ENCODE measurements at places on chromosomes 5 and 9.

DNA sequence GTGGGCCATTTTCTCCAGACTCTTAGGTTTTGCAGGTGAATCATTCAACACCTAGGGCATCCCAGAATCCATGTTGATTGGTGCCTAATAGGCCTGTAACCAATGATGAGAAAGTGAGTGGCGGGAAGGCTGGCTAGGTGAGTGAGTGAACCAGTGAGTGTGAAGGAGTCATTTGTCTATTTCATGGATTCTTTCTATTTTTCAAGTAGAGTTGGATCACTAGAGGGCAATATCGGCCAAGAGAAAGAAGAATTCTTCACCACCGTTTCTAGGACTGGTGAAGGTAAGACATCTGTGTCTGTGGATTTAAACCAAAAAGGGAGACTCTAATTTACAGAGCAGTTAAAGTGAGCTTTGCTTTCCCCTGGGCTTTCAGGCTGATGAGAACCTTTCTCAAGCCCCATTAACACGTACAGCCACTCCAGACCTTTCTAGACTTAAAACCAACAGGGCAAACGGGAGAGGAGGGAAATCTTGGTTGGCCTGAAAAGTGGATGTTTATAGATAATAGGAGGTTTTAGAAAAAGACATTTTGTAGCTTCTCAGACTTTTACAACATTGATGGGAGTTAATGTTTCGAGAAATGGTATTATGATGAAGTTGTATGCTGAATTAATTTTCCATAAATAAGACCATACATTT, 114.3 kb upstream of the IL12B start:
- peak; percentile 67 for DNase-seq

DNA sequence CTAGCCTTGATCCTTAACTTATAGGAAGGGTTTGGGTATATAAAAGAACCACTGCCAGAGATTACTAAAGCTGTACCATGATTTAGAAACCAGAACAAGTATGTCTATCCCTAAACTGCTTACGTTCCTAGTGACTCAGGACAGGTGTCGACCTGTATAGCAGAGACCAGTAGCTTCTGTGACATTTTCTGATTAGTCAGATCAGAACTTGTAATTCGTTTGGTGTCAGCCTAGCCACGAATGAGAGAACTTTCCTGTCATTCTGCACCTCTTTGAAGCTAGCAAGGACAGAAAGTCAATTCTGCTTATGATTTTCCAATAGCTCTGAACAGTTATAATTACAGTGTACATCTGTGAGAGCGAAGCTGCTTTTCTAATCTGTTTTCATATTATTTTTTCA, 39.5 kb downstream of the PRKACG start:
- DNase-seq, result no peak

DNA sequence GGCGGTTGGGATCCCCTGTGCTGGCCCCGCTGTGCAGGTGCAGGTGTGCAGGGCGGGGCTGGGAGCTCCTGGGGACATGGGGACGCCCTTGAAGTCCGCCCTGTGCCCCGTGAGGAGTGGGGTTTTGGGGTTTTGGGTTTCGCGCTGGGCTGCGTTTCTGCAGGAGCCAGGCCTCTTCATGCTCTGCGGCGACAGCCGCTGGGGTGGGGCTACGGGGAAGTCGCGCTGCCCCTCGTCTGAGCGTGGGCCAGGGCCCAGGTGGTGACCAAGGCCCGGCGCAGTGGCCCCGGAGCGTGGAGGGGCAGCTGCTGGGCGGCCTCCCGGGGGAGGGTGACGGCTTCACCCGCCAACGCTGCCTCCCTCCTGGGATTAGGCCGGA, 47.8 kb upstream of the IRX4 start:
- DNase-seq, result no peak

- no peak for DNase-seq
These were observed 157.0 kb upstream of the LHFPL2 start for GRCh38 chr5:78805474-78806124.

GRCh38 chr5:10434392-10434791, 7.3 kb upstream of the ROPN1L start:
- no peak for DNase-seq

DNA sequence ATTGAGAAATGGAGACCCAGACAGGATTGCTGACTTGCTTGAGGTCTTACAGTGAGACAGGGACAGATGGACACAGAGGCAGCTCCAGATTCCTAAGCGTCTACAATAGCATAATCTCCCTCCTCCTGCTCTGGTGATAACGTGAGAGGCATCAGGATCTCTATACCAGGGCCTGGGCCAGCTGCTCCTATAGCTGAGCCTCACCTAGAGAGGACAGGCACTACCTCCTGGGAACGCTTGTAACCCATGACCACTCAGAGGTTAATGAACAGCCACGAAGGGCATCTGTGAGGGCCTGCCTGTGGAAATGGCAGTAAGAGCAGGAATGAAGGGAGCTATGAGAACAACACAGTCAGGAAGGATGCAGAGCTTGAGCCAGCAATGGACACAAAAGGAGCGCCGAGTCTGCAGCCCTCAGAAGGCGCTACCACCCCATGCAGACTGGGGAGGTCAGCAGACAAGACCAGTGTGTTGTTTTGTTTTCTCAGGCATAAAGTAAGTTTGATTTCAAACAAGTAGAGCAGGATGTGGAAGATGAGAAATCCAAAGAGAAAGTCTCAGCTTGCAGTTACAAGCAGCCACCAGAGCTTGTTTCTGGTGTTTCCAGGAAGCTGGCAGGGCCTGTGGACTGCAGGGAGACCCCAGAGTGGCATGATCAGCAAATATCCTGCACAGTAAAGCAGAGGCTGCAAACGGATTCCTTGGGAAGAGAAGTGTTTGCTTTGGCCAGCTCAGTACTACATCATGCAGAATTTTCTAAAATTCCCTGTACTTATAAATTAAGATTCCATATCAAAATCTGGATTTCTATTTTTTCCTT, 17.4 kb downstream of the ANKS6 start:
- DNase-seq, result no peak

- peak; percentile 68 for DNase-seq
These were observed 1.6 kb upstream of the UBAC1 start for GRCh38 chr9:135962696-135963307.

GRCh38 chr9:71796100-71796767, 27.9 kb upstream of the CEMIP2 start:
- no peak for DNase-seq

GRCh38 chr5:15564957-15565356, 65.0 kb downstream of the FBXL7 start:
- DNase-seq, result no peak

GRCh38 chr5:84181093-84181492, 203.6 kb downstream of the EDIL3 start:
- DNase-seq, result no peak

DNA sequence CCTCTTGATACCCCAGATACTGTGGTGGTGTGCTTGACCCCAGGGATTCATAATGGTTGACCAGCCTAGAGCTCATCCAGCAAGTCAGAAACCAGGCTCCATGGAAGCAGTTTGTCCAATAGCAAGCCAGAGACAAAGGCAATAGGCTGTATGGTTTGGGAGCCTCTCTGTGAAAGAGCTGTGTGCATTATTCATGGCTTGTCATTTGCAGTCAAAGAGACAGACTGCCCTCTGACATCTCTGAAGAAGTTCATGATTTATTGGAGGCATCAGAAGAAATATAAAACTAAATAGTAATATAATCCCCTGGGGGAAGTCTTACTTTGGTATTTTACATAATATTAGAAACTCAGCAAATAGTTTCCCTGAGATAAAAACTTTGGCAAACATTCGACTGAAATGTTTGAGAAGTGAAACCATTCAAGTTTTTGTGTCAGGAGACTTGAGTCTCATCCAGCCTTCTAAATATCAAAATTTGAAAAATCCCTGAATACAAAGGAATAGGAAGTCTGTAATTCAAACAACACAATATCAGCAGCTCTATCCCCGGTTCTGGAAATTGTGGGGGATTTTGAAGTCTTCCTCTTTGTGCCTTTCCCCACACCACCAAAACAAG, 250.3 kb downstream of the ZSWIM6 start:
- DNase-seq, result no peak

- DNase-seq, result no peak
These were observed 15.9 kb downstream of the CMBL start for GRCh38 chr5:10291692-10292339.

DNA sequence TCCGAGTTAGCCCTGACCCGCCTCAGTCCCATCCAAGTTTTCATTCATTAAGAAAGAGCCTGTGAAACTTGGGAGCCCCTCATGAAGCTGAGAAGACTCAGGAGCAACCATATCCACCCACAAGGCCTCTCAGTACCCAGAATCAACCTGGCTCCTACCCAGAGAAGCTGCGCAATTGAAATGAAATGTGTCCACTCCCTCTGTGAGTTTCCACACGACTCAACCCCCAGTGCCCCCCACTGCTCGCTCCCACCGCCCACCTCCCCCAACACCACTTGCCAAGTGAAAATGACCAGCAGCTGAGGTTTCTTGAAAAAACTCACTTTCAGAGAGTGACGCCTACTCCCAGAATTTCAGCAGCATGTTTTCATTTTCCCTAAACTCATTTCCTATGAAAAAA, 104.6 kb downstream of the CDK5RAP2 start:
- DNase-seq, result no peak

- no peak for DNase-seq
These were observed 46.0 kb upstream of the AKNA start for GRCh38 chr9:114433720-114434255.

DNA sequence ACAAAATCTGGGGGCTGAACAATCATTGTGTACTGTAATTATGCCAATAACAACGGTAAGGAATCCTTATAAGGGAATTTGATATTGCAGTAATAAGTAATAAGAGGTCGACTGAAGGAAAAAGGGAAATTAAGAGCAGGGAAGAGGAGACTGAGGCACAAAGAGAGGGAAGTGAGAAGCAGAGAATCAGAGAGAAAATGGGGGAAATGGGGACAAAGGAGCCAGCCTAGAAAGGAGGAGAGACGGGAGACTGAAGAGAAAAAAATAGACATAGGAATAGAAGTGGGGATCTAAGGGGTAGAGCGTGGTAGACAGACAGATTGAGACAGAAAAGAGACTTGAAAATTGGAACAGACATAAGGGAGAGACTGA, 518 bp upstream of the ZNF300 start:
- no peak for DNase-seq

GRCh38 chr5:135533794-135534193, 2.0 kb downstream of the NEUROG1 start:
- no peak for DNase-seq

- DNase-seq, result no peak
These were observed 40.2 kb downstream of the OSTF1 start for GRCh38 chr9:75128535-75128934.

- no peak for DNase-seq
These were observed 600 bp upstream of the SQSTM1 start for GRCh38 chr5:179820127-179820482.

DNA sequence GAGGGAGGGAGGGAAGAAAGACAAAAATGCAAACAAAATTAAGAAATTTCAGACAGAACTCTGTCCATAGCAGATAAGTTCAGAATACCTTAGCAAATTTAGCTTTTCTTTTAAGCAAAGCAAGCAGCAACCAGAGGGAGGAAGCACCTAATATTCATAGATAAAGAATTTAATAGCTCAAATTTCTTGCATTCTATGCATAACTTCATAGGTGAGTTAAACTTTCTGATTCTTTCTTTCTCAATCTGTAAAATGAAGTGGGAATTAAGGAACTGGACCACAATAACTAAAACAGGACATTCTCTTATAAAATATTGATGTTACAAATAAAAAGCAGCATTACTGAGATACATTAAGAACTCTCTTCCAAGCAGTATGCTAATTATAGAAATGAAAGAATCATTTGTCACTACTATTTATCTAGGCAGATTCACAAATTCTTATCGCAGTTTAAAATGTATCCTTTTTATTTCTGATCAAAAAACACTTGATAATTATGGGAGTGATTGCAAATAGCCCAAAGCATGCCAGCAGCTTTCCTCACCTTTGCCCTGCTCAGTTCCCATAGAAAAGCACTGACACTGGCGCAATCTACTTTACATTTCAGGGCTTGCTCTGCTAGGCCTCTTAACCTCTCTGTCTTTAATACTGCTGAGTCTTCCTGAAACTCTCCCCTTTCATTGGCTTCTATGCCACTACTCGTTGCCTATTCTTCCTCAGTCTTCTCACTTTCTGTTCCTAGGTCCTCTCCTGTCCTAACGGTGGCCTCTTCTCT, 341.8 kb downstream of the PIK3R1 start:
- no peak for DNase-seq

DNA sequence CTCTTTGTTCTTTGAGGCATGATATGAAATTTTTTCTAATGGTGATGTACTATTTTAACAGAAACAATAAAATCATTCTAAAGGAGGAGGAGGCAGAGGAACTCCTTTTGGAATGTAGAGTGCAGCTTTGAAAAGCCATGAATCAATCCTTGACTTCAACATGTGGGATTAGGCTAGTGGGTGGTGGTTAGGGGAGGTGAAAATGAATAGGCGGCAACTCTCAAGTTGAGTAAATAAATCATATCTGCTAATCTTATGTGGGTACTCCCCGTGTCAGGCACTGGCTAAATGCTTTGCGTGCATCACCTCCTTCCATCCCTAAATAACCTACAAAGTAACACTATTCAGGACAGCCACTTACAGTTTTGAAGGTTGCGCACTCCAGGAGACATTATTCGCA, 35.1 kb downstream of the FAM81B start:
- DNase-seq, result no peak

DNA sequence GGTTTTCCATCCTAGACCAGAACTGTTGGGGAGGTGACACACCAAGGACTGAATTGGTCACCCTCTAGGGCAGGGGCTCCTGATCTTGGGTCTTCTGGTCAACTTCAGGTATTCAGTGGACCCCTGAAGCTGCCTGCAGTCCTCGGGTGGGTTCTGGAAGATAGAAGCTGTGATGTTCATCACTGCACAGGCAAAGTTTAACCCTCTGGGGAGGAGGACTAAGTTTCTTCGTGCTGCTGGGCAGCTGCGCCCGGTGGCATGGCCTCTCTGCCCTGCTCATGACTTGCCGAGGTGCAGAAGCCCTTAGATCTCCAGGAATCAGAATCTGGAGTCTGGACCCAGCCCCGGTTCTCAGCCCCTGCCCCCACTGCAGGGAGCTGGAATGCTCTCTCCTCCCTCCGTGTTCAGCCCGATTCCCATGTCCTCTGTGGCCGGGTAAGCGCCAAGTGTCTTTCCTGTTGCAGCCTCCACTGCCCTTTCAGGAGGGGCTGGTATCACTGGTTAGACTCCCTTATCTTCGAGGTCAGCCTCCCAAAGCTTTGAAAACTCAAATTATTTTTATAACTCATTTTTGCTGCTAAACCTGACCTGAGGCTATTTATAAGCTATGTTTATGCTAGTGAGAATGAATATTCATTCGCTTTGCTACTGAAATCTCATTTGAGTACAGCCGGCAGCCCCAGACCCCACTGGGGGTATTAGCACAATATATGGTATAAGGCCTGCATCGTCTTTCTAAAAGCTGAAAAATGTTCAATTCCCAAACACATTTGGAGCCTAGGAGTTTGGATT, 1.7 kb downstream of the LAMC3 start:
- no peak for DNase-seq

- no peak for DNase-seq
These were observed 10.8 kb upstream of the NIPAL4 start for GRCh38 chr5:157449011-157449723.

DNA sequence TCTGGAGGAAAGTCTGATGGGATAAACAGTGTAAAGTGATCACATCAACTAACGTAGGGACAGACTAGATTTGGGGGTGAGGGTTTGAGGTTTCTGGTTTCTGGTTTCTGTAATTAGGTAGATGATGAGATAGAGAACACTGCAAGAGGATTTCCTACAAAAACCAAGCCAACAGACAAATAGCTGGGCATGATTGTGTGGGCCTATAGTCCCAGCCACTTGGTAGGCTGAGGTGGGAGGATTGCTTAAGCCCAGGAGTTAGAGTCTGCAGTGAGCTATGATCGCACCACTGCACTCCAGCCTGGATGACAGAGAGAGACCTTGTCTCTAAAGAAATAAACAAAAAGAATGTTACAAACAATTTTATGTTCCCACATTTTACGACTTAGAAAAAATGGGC, 34.4 kb upstream of the RNU6ATAC start:
- peak; percentile 56 for DNase-seq

- DNase-seq, result no peak
These were observed 18.8 kb upstream of the CPEB4 start for GRCh38 chr5:173869316-173869715.

Data from KBM-7 (cell line).